ENCODE measurements at places on chromosomes 11 and 22.

GRCh38 chr11:125315079-125315740, 150.7 kb downstream of the PKNOX2 start:
- DNase-seq, result no peak

DNA sequence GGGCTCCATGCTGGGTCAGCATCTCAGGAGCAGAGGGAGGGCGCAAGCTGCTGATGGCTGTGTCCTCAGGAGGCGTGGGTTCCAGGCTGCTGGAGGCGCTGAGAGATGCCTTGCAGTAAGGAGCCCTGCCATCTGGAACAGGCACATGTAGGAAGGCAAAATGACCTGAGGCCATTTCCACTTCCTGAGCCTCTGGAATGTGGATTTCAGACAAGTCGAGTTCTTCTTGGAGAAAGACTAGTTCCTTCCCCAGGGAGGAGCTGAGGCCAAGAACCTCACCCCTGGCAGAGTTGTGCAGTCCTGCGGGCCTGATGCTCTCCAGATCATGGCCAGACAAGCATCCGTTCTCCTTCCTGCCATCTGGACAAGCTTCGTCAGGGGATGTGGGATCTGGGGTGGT, 19.3 kb downstream of the HPS4 start:
- no peak for DNase-seq

DNA sequence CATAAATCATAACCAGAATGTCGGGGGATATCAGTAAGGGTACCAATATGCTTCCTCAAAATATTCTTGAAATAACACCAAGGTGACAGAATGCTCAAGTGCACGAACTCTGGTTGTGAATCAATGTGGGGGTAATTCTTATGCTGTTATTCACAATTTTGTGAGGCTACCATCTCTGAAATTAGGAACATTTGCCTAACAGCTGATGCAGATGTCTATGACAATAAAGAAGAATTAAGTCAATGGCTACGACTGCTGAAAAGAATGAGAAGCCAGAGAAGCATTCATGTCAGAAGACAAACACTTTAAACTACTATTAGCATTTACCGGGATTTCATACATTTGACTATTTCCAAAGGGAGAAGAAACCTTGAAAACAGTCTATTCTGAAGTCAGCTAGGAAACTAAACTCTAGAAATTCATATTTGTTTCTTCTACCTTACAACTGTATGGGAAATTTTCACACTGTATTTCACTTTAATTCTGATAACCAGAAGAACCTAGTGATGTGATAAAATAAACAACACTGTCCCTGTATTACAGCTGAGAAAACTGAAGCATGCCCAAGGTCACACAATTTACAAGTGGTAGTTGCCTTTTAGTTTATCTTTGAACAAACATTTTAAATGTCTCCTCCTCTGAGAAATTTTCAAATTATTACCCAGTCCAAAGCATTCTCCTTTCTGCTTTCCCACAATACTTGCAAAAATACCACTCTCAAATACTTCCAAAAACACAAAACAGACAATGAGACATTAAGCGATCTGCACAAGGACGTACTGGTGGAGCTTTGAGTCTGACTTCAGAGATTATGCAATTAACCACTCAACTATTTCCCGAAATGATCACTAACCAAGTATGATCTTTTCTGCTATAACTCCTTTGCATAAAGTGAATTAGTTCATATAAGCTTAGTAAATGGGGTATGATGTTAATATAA, 18.0 kb upstream of the ARHGAP32 start:
- DNase-seq, result no peak

GRCh38 chr22:29559853-29560252, 6.3 kb upstream of the THOC5 start:
- no peak for DNase-seq

GRCh38 chr11:3177931-3178330, 12.8 kb upstream of the OSBPL5 start:
- no peak for DNase-seq

GRCh38 chr11:67382276-67383136, 9.1 kb upstream of the CLCF1 start:
- peak; percentile 89 for DNase-seq

DNA sequence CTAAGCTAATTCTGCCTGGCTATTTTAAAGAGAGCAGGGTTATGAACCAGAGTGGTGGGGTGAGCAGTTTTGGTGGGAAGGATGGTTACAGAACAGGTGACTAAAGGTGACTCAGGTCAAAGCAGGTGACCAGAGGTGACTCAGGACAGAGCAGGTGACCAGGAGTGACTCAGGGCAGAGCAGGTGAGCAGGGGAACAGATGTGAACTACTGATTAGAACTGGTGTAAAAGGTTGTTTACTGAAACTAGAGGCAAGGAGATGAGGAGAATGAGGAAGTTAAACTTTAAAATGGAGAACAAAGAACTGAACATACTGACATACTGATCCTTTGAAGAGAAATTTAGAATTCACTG, 15.4 kb upstream of the HYLS1 start:
- no peak for DNase-seq

- DNase-seq, result no peak
Observed at GRCh38 chr11:130510407-130511006, 62.1 kb downstream of the ADAMTS15 start.

DNA sequence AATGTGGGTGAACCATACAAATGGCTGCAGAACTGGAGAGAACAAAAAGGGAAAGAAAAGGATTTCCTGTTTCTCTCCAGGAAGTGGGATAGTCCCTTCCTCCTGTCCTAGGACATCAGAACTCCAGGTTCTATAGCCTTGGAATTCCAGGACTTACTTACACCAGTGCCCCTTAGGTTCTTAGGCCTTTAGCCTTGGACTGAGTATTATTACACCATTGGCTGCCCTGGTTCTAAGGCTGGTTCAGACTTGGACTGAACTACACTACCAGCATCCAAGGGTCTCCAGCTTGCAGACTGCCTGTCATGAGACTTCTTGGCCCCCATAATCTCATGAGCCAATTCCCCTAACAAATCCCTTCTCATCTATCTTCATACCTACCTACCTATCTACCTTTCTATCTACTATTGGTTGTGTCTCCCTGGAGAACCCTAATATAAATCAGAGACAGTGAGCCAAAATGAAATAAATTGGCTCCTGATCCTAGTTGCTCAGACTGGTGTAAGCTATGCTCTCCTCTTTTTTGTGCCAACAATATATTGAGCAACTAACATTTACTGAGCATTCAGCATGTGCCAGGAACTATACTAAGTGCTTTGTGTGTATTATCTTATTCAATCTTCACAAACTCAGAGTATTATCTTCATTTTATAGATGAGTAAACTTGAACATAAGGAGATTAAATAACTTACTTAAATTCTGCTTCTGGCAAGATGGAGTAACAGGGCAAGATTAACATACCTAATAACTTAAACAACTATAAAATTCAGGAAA, 303.7 kb downstream of the TTC28 start:
- DNase-seq, result no peak
